ENCODE measurements at places on chromosomes 3 and 15.

GRCh38 chr15:95326431-95327182, 1003.9 kb upstream of the NR2F2 start:
- no peak for DNase-seq

DNA sequence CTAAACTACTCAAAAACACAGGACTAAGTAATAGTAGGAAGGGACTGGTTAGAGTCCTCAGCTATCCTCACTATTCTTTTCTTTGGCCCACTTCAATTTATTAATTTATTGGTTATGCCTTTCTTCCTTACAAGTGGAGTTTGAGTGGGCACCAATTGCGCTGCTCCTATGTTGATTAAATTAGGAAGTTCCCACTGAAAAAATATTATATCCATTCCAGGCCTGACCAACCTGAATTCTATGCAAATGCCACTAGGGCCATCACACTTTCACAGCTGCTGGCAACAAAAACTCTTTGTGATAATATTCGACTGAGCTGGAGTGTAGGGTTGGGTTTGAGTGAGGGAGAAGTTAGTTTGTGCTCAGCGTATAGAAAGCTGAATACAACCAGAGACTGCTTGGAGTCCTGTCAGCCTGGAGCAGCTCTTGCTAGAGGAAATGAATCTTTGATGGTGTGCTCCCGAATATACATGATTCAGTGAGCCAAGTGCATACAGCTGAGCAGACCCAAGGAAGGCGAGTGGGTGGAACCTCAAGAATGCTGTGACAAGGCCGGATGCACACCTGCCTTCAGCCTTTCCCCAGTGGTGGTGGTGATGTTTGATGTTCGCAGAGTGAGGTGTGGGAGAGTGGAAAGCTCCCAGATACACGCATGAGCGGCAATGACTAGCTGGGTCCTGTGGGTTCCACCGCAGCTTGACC, 1.5 kb downstream of the ARHGEF3 start:
- DNase-seq, result peak; percentile 69

DNA sequence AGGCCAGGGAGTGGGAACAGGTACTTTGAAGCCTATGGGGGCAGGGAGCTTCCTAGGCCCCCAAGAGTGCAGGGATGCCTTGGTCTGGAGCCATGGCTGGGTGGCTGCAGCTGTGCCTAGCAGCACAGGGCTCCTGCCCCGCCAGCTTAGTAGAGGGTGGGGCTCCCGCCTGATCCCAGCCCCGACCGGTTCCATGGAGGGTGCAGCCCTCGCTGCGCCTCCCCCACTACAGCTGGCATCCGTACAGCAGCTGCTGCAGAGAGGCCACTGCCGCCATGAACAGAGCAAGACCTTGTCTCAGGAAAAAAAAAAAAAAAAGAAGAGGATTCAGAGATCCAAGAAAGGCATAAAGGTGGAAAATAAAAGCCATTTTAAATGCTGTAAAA, 277.2 kb downstream of the UBE2E2 start:
- DNase-seq, result no peak

GRCh38 chr15:89143503-89144162, 55.4 kb downstream of the ABHD2 start:
- no peak for DNase-seq

DNA sequence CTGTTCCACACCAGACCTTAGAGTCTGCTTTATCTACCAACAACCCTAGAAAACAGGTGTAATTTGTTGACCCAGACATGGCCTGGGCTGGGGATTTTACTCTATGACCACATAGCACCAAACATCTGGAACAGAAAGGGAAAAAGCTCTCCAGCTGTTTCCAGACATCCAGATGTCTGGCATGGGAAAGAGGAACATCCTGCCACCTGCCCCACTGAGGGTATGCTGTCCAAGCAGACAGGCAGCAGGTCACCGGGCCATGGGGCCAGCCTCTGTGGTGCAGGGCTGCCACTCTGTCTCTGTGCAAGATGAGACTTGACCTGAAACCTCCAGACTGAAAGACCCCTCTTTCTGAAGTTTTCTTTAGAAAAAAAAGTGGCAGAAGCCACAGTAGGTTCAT, 359.3 kb upstream of the ICE2 start:
- DNase-seq, result no peak

GRCh38 chr15:89378296-89379151, 43.9 kb upstream of the POLG start:
- no peak for DNase-seq

DNA sequence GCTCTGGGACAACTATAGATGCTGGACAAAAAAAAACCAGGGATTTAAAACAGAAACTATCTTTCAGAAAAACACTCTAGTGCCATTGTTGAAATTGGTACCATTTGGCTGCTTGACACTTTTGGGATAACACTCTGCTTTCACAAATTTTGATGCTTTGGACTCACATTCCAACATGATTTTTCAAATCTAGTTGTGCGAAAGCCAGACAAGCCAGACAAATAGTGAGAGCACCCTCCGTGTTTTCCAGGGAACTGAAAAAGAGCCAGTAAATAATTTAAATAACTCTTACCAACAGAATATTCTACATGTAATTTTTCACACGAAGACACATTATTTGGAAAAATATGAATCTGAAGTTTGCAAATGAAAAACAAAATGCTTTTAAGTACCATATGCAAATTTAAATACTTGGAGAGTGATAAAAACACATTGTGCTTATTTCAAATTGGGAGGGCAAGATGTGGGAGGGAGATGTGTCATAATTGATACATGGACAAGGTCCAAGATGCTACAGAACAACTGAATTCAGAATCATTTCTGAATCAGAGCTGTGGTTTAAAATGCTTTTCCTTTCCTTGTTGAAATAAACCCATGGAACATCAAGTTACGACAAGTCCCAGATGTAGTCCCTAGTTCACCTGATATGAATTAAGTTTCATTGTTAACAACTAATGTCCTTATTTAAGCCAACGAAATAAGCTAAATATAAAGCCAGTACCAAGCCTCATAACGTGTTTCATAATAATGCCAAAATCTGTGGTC, 144.2 kb upstream of the SOX2 start:
- no peak for DNase-seq

DNA sequence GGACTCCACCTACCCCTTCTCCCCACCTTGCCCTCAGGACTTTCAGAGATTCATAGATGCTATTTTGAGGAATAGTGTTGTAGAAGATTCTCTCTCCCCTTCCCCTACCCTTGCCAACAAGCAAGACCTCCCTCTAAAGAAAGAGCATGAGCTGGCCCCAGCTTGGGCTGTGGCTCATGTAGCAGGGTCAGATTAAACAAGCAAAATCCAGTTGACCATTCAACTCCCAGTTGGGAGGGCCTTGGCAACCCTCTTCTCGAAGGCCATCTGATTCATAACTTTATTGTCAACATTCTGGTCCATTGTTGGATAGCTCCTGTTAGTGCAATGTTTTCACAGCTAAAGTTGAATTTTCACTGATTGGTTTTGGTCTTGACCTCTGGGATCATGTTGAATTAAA, 41.1 kb downstream of the TNFAIP8L3 start:
- no peak for DNase-seq

DNA sequence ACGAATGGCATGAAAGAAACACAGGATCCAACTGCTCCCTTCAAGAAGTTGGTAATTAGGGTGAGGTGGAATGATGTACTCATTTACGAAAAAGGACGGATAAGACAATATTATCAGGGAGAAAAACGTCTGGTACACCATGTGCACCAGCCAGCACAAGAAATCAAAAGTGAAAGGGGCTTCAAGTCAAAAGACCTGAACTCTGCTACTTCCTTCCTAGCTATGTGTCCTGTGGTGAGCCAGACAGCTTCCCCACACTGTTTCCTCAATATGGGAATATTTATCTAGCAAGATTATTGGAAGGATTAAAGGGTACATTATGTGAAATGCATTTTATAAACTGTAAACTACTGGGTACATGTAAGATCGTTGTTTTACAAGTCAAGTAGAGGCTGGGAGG, 33.9 kb downstream of the RAB27A start:
- DNase-seq, result no peak

DNA sequence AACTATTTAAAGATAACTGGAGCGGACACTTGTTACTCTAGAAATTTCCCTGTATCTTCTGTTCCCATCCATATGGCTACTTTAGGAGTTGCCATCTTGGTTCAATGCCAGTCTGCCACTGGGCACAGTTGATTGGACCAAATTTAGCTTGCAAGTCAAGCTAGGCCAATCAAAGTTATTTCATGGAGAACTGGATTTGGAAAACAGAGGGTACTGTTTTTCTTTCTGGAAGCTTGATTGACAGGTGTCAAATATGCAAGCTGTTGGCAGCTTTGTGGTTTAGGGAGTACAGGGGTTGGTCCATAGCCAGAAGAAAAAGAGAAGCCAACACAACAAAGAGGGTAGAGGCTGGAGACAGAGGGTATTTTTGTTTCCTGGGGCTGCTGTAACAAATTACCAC, 33.4 kb upstream of the KLHL25 start:
- no peak for DNase-seq

GRCh38 chr3:42014458-42014920, 52.6 kb upstream of the ULK4 start:
- DNase-seq, result no peak

DNA sequence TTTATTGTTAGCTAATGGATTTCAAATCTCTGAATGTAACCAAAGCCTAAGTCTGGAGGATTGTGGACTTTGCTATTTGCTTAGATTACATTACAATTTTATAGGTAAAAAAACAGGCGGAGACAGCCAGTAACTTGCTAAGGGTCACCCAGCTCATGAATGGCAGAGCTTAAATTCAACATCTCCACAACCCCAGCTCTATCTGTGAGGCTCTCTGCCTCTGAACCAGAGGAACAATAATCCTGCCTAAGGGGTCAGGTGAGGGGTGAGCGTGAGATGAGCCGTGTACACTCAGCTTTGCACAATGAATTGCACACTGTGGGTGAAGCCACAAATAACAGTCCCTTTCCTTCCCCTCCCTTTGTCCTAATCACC, 69.8 kb upstream of the SPATA12 start:
- DNase-seq, result no peak

DNA sequence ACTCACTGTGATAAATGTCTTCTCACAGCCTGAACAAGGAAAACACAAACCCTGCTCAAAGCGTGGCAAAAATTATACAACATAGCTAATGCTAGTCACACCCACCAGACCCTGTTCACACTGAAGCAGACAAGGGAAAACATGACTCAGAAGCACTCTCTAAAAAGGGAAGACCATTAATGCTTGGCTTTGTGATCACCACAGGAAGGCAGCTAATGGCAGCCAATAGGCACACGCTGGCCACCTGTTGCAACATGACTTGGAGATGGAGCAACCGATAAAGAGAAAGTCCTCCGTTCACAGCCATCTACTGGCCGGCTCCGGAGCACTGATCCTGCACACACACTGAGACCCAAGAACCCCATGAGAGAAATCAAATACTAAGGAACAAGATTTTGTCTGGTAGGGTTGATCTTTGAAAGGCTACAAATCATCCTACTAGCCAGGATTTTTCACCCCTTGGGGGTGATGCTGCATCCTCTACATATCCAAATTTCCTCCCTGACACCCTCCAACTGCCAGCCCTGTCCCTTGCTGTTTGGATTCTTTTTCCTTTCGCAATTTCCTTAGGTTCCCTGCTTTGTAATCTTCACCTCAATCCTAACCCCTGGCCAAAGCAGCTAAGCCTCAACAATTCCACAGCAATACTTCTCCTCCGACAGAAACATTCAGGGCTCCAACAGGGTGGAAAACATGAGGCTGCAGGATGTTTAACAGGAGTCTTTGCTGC, 3.2 kb downstream of the ZXDC start:
- peak; percentile 71 for DNase-seq

Measured in CD4-positive, alpha-beta T cell treated with Interferon alpha-2 for 1 hour (primary cell).